ENCODE measurements at places on chromosomes 1 and 21.

DNA sequence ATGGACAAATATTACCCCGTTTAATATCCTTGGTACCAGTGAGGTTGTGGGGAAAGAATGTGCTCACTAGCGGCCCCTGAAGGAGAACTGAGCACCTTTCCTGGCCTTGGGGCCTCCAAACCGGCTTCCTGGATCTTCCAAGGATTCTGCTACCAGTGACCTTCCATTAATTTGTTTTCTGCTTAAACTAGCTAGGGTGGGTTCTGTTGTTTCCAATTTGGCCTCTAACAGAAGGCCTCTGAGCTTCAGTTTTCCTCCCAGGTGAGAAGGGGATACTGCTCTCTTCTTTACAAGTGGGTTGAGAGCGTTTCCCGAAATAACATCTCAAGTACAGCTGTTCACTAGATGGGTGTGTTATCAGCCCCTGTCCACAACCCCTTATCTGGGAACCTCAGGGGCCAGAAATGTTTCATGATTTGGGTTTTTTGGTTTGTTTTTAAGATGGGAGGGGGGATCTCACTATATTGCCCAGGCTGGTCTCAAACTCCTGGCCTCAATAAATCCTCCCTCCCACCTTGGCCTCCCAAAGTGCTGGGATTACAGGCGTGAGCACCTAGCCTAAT, 16.9 kb upstream of the IFNGR2 start:
- no peak for DNase-seq

DNA sequence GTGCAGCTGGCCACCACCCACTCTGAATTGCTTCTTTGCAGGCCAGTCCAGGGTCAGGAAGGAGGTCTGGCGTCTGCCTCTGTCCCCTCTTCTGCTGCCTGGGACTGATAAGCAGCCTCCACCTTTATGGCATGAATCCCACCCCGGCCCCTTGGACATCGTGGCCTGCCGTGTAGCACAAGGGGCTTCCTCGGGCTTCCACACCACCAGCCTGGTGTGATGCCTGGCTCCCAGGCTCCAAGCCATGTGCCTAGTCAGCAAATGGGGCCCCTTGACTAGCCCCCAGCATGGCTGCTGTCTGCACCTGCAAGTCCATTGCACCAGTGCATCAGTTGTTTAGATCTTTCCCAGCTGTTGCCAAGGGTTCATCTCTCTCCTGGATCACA, 9.9 kb upstream of the ARF1 start:
- DNase-seq: no peak

DNA sequence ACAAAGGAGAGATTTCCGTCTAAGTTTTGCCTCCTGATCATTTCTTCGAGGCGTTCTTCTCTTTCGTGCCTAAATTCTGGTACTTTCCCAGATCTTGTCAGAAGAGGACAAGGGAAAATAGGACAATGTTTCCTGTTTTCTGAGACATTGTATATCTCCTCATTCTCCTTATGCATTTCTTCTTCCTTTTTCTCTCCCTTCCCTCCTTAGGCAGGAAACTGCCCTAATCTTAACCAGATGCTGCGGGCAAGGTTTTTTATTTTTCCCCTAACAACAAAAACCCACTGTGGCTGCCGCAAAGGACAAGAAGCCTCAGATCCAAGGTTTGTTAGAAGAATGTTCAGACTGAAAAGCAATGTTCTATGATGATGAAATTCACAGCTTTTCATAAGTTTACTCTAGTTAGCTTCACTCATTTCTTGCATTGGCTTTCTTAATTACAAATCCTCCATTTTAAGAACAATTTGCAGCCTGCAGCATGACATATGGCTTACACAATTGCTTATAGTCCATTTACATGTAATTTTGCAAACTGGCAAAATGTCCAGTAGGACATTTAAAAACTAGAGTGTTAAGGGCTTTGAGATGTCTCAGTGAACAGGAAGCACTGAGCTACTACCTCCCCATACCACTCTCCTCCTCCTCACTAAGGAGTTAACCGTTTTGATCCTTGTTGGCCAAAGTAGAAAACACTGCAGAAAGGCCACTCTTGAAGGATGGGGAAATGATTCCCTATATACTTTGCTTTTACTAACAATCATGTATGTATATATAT, 624 bp downstream of the CTSK start:
- no peak for DNase-seq

DNA sequence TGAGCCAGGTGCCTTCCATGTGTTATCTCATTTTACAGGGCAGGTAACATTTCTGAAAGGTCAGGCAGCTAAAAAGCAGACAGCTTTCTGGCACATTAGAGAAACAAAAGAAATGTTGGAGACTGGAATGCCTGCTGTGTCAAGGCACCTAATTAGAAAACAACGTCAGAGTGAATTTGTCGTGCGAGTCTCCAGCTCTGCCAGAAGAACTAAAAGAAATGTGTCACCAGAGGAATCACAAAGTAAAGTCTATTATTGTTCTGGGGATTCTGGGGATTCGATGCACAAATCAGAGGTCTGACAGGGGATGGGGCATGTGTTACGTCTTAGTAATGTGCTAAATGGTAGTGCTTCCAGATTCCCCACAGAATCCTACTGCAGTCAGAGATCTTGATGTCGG, 89.3 kb downstream of the EDEM3 start:
- no peak for DNase-seq

DNA sequence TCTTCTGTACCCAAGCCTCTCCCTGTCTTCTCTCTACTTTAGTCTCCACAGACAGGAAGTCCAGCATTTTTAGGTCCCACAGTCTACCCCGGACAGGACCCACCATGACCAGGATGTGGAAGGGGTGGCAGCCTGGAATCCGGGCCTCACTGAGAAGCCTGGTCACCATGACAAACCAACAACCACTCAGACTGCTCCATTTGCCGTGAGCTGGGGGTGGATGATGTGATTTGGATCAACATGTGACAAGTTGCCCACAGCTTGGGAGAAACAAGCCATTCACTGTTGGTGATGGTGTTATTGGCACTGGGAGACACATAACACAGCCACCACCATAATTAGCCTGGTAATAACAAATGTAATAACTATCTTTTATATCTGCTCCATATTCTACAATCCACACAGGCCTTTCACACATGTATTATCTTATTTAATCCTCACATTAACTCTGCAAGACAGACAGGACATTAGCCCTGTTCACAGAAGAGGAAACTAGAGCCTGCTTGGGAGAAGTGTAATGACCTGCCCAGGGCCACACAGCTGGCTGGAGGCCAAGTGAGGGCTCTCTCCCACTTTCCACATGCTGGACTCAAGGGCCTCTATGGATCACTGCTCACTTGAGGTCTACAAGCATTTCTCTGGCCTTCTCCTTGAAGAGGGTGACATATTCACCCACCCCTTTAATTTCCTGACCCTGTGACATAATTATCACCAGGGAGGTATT, 22.9 kb downstream of the MEF2D start:
- DNase-seq: no peak

DNA sequence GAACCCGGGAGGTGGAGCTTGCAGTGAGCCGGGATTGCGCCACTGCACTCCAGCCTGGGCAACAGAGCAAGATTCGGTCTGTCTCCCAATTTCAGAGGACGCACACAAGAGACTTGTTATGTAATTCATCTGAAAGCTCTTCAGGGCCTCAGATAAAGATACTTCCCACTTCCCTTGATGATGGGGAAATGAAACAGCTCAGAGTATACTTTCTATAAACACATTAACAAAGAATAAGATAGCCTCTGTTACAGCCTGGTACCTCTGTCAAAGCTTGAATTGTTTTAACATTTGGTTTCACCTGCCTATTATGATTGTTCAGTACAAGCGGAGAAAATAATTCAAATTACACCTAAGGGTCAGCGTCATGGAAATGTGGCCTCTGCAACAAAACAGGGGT, 622.9 kb upstream of the ADGRL4 start:
- DNase-seq: no peak

GRCh38 chr1:89566761-89567174, 42.1 kb downstream of the LRRC8B start:
- no peak for DNase-seq

- no peak for DNase-seq
These were observed 308.9 kb upstream of the RUNX1 start for GRCh38 chr21:35358008-35358407.

- no peak for DNase-seq
These were observed 69.0 kb downstream of the VWA5B1 start for GRCh38 chr1:20359451-20360330.

DNA sequence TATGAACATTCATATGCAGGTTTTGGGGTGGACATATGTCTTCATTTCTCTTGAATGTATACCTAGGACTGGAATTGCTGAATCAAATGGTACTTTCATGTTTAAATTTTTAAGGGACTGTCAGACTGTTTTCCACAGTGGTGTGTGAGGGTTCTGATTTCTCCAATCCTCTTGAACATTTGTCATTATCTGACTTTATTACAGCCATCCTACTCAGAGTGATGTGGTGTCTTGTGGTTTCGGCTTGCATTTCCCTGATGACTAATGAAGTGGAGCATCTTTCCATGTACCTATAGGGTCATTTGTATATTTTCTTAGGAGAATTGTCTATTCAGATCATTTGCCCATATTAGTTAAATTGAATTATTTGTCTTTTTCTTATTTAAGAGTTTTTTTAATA, 35.4 kb upstream of the ZNF281 start:
- DNase-seq: no peak

- no peak for DNase-seq
These were observed 361.5 kb upstream of the ADGRL2 start for GRCh38 chr1:81439046-81439823.

DNA sequence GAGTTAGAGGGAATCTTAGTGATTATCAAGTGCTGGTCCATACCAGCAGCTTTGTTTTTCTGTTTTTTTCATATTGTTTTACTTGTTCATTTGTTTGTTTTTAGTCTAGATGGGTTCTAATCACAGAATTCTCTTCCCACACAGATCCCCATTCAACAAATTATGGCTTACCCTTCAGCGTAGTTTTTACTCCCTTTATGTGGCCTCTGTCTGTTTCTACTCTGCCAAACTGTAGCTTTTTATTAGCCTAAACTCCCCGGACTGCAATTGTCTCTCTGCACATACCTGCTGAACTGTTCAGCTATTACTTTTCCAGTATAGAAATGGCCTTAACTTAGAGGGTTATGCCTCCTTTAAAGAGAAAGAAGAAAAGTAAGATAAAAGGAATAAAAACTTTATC, 348.5 kb downstream of the TGFB2 start:
- DNase-seq: no peak

DNA sequence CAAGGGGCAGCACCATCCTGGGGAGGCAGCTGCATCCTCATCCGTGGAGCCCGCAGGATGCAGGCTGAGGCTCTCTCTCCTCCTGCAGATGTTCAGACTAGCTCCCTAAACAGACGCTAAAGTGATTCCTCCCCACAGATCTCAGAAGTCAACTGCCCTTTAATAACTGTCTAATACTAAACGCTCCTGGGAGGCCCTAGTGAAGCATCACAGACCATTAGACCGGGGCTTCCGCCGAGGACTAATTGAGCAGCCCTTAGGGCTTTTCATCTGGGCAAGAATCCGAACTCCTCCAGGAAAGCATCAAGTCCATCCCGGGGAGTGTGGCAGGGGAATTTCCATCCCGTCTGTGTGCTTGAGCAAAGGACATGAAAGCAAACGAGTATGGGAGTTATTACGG, 40.4 kb downstream of the PRDM16 start:
- DNase-seq: no peak

- no peak for DNase-seq
These were observed 12.3 kb downstream of the PCSK9 start for GRCh38 chr1:55051621-55052020.

DNA sequence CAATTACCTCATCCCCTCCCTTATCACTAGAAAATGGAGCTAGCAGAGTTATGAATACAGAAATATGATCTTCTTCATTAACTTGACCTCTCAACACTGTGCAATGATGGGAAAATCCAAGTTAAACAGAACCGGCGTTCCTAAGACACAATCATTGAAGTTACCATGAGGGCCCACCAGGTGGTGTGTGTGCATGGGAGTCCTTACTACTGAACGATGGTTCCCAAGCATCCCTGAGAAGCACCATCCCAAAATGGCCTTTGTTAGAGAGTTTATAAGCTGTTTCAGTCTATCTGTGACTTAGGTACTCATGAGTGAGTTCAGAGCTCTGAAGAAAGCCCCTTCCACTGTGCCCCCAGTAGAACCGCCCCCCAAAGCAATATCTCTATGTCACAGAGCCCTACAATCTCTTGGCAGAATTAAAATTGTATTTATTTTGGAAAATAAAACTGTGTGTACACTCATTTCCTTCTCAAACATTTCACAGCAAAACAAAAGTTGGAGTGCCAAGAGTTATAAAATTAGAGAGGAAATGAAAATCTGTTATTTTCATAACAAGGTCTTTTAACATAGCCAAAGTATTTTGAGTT, 56.8 kb downstream of the PLD5 start:
- no peak for DNase-seq

GRCh38 chr1:20732071-20732587, 374 bp downstream of the SH2D5 start:
- DNase-seq: no peak

- no peak for DNase-seq
These were observed 80.0 kb downstream of the VWA5B1 start for GRCh38 chr1:20370698-20371097.
